ENCODE measurements at places on chromosomes 1 and 21. TPM values are rescaled to one million over a fixed set of nuclear protein-coding genes. Genes with fewer than 3 reads are reported as not detected.

HES4 gene
- 32.0 TPM for total RNA-seq

DNA sequence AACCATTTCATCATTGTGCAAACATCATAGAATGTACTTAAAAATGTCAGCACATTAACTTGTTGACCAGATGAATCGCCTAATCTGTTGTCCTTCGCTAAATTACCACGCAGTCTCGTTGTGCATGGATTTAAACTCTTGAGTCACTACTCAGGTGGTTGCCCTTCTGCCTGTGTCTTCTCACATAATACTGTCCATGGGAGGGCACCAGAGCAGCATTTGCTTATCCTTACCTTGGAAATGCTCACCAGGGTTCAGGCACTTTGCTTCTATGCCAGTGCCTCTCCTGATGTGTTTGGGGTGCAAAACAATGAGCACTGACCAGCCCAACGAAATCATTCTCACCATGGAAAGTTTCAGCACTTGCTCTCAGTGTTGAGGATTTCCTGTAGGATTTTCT is 559.9 kb downstream of the RWDD3 start:
- no peaks in the 10 kb centered on the region for H3K4me1 ChIP-seq
- H3K4me3 ChIP-seq = no peak overlapping the region
- H3K36me3 ChIP-seq = no peaks in the 10 kb centered on the region
- DNase-seq = no peak

ZBTB8A gene
- total RNA-seq = 10.4 TPM

- no peaks in the 10 kb centered on the region for H3K27me3 ChIP-seq
- peaks cover 27% of the 10 kb centered on the region for H3K36me3 ChIP-seq
- H3K4me3 ChIP-seq = no peak overlapping the region
- H3K4me1 ChIP-seq = no peaks in the 10 kb centered on the region
- H3K27ac ChIP-seq = no peak overlapping the region
- DNase-seq = no peak
Observed at GRCh38 chr1:153939476-153939875, 7.0 kb downstream of the DENND4B start.

OLIG2 gene
- total RNA-seq = not detected

- H3K36me3 ChIP-seq = no peaks in the 10 kb centered on the region
- H3K27ac ChIP-seq = no peak overlapping the region
- no peak for DNase-seq
- no peak overlapping the region for H3K4me3 ChIP-seq
- H3K27me3 ChIP-seq = no peaks in the 10 kb centered on the region
Observed at GRCh38 chr1:25732821-25733220, 67.2 kb upstream of the SELENON start.

- no peaks in the 10 kb centered on the region for H3K27me3 ChIP-seq
- no peaks in the 10 kb centered on the region for H3K4me1 ChIP-seq
- no peak overlapping the region for H3K4me3 ChIP-seq
- H3K36me3 ChIP-seq = no peaks in the 10 kb centered on the region
- no peak for DNase-seq
- H3K27ac ChIP-seq = no peak overlapping the region
Observed at GRCh38 chr1:182087719-182088350, 26.3 kb upstream of the ZNF648 start.

DNA sequence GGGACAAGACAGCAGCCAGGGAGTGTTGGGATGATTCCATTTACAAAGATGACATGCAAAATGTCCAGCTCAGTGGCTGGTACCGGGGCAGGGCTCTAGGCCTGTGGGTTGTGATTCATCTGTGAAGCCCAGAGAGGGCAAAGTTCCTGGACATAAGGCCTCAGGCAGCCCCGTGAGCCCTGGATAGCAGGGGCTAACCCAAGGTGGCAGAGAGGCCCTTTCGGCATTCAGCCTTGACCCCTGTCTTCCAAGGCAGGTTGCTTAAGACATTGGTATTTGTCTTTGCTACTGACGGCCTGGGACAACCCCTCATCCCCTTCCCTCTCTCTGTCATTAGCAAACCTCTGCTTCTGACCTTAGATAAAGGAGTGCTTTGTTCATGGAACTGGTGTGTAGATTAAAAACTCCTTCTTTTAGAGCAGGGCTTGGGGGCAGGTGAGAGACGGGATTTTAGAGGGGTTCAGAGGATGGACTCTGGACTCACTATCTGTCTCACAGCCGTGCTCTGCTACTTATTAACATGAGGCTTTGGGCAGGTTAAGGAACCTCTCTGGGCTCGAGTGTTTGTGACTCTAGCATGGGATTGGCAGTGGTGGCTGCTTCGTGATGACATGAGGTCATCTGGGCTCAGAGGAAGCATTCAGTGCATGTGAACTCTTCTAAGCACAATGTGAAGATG is 36.3 kb downstream of the TMEM51 start:
- peaks cover 56% of the 10 kb centered on the region for H3K4me1 ChIP-seq
- H3K27ac ChIP-seq = peak overlapping the region; percentile 79
- no peak overlapping the region for H3K4me3 ChIP-seq
- no peaks in the 10 kb centered on the region for H3K36me3 ChIP-seq
- no peak for DNase-seq

GRCh38 chr1:39214021-39214713 is 9.7 kb downstream of the MACF1 start:
- no peak overlapping the region for H3K4me3 ChIP-seq
- peaks cover 33% of the 10 kb centered on the region for H3K4me1 ChIP-seq
- H3K27me3 ChIP-seq = no peaks in the 10 kb centered on the region
- peak overlapping the region; percentile 32 for H3K27ac ChIP-seq

FCGR2B gene
- 19.7 TPM for total RNA-seq

- no peaks in the 10 kb centered on the region for H3K36me3 ChIP-seq
- peak overlapping the region; percentile 17 for H3K27ac ChIP-seq
- DNase-seq = no peak
- peaks cover 14% of the 10 kb centered on the region for H3K4me1 ChIP-seq
- no peaks in the 10 kb centered on the region for H3K27me3 ChIP-seq
- H3K4me3 ChIP-seq = no peak overlapping the region
Observed at GRCh38 chr1:61157468-61157987, 75.2 kb downstream of the NFIA start.

KRTAP23-1 gene
- total RNA-seq = not detected

- H3K36me3 ChIP-seq = peaks cover 4% of the 10 kb centered on the region
- H3K4me3 ChIP-seq = no peak overlapping the region
- no peaks in the 10 kb centered on the region for H3K4me1 ChIP-seq
Observed at GRCh38 chr1:235998812-235999211, 66.1 kb downstream of the NID1 start.

S100A5 gene
- 0.91 TPM for total RNA-seq

- no peak for DNase-seq
- no peaks in the 10 kb centered on the region for H3K27me3 ChIP-seq
- no peaks in the 10 kb centered on the region for H3K4me1 ChIP-seq
- no peak overlapping the region for H3K27ac ChIP-seq
- no peaks in the 10 kb centered on the region for H3K36me3 ChIP-seq
- no peak overlapping the region for H3K4me3 ChIP-seq
Observed at GRCh38 chr21:17441370-17441769, 71.5 kb upstream of the CXADR start.

DNA sequence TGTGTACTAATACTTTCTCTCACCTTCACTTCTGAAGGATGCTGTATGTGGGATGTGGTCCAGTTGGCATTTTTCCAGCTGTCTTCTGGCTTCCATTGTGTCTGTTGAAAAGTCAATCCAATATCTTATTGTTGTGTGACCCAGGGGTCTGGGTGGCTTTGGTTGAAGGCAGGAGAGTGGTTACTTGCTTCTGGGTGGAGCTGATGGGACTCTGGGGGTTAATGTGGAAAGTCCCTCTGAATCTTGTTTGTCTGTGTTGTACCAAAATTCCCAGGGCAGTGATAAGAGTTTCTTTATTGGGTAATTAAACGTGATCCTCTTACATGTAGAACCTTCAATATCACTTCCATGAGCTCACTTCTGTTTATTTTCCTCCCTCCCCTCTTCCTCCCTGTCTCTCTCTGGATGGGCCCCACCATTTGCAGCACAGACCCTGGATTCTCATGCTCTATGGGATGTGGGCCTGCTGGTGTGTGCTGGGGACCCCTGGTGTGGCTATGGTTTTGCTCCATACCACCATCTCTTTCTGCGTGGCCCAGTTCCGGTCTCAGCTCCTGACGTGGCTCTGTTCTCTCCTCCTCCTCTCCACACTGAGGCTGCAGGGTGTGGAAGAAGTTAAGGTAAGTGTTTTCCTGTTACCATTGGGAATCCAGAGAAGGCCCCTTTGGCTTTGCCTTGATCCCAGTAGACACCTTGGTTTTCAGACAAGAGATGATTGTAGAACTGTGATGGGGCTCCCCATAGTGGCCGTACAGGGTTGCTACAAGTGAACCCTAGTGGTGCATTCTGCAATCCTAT is 71.5 kb downstream of the HHAT start:
- no peaks in the 10 kb centered on the region for H3K27me3 ChIP-seq
- H3K4me1 ChIP-seq = no peaks in the 10 kb centered on the region
- no peak for DNase-seq
- no peak overlapping the region for H3K27ac ChIP-seq

GRCh38 chr1:45522324-45523104 is 830 bp upstream of the PRDX1 start:
- H3K27me3 ChIP-seq = no peaks in the 10 kb centered on the region
- DNase-seq = no peak
- H3K4me3 ChIP-seq = peak overlapping the region; percentile 81
- no peaks in the 10 kb centered on the region for H3K4me1 ChIP-seq
- H3K36me3 ChIP-seq = no peaks in the 10 kb centered on the region

- no peaks in the 10 kb centered on the region for H3K36me3 ChIP-seq
- no peaks in the 10 kb centered on the region for H3K27me3 ChIP-seq
- H3K4me1 ChIP-seq = no peaks in the 10 kb centered on the region
- DNase-seq = no peak
- no peak overlapping the region for H3K27ac ChIP-seq
- H3K4me3 ChIP-seq = no peak overlapping the region
Observed at GRCh38 chr1:34762474-34763141, 3.1 kb downstream of the GJB4 start.

GSTM5 gene
- 4.2 TPM for total RNA-seq

DNA sequence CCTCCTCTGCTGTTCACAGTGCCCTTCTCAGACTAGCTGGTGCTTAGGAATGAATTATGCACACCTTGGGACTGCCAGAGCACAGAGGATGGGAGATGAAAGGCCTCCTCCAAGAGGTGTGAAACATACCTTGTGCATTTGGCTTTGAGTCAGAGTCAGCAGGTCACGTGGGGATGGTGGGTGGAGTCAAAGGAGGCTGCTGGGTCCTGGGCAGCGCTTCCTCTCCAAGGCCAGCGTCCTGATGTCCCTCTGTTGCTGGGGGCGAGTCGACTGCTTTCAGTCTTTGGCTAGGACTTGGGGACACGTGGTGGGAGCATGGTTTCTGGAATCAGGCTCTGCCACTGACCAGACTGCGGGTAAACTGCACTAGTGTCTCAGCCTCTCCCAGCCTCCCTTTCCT is 91.2 kb downstream of the AJAP1 start:
- no peak overlapping the region for H3K4me3 ChIP-seq
- DNase-seq = peak; percentile 10
- H3K36me3 ChIP-seq = no peaks in the 10 kb centered on the region
- H3K27me3 ChIP-seq = no peaks in the 10 kb centered on the region
- no peak overlapping the region for H3K27ac ChIP-seq

- H3K36me3 ChIP-seq = no peaks in the 10 kb centered on the region
- H3K4me1 ChIP-seq = no peaks in the 10 kb centered on the region
- no peak overlapping the region for H3K4me3 ChIP-seq
- DNase-seq = no peak
- no peak overlapping the region for H3K27ac ChIP-seq
- H3K27me3 ChIP-seq = no peaks in the 10 kb centered on the region
Observed at GRCh38 chr1:63916485-63917360, 142.9 kb downstream of the ROR1 start.

GRCh38 chr1:28853093-28853742 is 41.2 kb downstream of the OPRD1 start:
- H3K27ac ChIP-seq = no peak overlapping the region
- no peaks in the 10 kb centered on the region for H3K27me3 ChIP-seq
- DNase-seq = no peak
- H3K4me1 ChIP-seq = no peaks in the 10 kb centered on the region
- H3K4me3 ChIP-seq = no peak overlapping the region

AMY2B gene
- total RNA-seq = 31.1 TPM

GRCh38 chr1:68558321-68559026 is 61.6 kb upstream of the DEPDC1 start:
- no peak overlapping the region for H3K4me3 ChIP-seq
- no peaks in the 10 kb centered on the region for H3K27me3 ChIP-seq
- no peaks in the 10 kb centered on the region for H3K4me1 ChIP-seq
- no peak overlapping the region for H3K27ac ChIP-seq

GRCh38 chr1:23470282-23471070 is 13.5 kb downstream of the ASAP3 start:
- H3K4me1 ChIP-seq = peaks cover 34% of the 10 kb centered on the region
- peak; percentile 80 for DNase-seq
- H3K36me3 ChIP-seq = no peaks in the 10 kb centered on the region
- H3K27me3 ChIP-seq = no peaks in the 10 kb centered on the region
- no peak overlapping the region for H3K4me3 ChIP-seq
- H3K27ac ChIP-seq = no peak overlapping the region
